ENCODE measurements at places on chromosomes 12 and 14.

DNA sequence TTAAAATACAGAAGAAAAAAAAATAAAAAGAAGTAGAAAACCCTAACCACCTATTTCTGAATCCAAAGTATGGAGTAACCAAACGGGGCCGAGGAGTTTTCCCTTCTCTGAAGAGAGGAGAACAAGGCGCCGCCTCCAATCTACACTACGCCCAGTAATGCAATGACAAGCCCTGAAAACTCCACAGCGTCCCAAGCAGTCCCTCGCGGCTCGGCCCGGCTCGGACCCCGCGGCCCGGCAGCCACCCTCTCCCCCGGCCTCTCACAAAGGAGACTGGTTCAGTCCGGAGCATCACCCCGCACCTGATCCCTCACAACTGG, 371 bp downstream of the CHD8 start:
- no peak for DNase-seq

DNA sequence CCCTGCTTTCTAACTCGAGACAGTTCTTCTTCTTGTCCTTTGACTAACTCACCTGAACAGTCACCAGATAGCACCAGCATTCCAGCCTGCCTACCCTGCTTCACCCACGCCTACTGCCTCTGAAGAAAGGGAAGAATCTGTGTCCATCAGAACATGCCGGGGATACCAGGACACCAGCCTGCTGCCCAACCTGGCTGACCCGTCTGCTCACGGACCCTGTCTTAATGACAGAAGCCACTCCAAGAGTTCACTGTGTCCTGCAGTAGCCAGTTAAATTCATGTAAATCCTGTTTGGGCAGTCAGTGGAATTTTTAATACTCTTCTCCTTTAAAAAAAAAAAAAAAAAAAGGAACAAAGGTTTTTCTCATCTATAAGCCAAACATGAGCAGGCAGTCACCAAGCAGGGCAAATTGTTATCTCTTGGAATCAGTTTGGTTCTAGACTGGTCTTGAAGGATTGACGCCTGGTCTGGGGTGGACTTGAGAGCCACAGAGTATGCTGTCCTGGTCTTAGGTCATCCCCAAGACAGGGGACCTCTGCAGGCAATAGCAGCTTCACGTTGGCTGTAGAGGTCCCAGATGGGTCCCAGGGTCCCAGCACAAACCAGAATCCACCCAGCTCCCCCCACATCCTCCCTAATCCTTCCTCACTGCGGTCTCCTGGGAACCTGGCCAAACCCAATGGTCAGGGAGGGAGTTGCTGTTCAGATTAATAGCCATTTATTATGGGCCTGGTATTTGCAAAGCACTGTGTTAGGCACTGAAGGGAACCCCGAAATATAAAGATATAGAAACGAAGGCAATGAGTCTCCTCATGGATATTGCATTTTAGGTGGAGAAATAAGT, 181.1 kb upstream of the HIF1A start:
- DNase-seq = no peak

- no peak for DNase-seq
These were observed 1.6 kb downstream of the OAS3 start for GRCh38 chr12:112939761-112940381.

GRCh38 chr12:120225200-120225558, 24.3 kb upstream of the RPLP0 start:
- no peak for DNase-seq

DNA sequence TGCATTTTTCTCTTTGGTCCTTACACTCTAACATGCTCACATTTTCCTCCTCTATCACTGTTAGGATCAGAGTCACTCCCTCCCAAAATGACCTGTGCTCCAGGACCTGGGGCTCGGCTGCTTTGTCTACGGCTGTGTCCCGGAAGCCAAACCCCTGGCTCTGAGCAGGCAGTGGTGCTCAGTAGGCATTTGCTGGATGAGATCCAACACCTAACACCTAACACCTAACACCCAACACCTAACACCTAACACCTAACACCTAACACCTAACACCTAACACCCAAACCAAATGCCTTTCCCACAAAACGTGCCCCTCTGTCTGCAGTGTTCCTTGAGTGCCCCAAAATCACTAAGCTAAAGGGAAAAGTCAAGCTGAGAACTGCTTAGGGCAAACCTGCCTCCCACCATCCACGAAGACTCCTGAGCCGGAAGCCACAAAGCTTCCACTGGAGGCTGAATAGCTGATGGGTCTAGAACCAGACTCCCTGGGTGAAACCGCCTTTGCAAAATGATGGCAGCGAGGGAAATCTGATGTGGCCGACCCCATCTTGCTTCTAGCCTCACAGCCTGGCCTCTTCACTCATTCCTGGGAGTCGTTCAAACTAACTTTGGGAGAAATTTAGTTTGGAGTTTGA, 29.2 kb downstream of the HSP90AA1 start:
- DNase-seq = no peak

Measured in esophagus squamous epithelium (tissue), 5 donors.